ENCODE measurements at places on chromosomes 2 and 18.

DNA sequence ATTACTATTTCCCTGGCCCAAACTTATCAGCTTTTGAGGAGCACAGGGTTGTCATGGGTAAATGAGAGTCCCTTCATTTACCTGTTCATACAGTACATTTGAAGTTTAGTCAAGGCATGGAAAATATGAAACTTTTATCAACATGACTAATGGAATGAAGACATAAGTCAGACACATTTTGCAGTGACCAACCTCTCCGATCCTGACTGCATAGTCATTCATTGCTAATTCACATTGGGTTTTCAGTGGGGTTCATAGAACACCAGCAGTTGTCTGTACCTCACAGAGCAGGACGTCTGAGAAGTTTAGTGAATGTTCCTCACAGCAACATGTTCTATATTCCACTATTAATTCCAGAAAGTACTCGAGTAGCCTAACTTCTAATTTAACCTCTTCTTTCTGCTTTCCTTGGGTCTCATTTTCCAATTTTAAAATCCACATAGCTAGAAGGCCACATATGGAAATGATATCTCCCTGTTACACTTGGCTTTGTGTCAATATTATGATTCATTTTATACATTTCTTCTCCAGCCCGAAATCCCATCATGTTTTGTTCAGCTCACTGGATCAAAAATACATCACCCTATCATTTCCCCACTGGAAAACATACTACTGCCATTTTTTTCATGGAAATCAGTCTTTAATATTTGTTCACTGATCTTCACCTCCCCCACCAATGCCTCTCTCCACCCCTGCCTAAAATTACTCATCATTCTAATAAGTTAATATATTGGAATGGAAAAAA lies 65.9 kb downstream of the CDH20 start:
- DNase-seq = peak; percentile 78

DNA sequence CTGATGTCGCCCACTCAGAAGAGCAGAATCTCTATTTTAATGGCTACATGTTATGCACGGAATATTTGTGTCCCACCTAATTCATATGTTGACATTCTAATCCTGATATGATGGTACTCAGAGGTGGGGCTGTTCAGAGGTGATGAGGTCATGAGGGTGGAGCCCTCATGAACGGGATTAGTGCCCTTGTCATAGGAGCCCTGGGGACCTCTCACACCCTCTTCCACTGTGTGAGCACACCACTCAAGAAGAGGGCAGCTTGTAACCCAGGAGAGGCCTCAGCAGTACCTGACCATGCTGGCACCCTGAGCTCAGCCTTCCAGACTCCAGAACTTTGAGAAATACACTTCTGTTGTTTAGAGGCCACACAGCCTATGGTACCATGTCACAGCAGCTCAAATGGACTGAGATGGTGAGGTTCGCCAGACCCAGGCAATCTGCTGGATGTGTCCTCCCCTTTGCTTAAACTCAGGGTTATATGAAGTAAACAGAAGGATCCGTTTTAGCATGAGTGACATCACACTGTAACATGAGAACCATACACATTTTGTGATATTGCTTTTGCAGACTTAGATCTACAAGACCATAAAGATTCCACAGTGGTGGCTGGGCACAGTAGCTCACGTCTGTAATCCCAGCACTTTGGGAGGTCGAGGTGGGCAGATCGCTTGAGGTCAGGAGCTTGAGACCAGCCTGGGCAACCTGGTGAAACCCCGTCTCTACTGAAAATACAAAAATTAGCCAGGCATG lies 48.7 kb downstream of the ATOH8 start:
- peak; percentile 87 for DNase-seq

DNA sequence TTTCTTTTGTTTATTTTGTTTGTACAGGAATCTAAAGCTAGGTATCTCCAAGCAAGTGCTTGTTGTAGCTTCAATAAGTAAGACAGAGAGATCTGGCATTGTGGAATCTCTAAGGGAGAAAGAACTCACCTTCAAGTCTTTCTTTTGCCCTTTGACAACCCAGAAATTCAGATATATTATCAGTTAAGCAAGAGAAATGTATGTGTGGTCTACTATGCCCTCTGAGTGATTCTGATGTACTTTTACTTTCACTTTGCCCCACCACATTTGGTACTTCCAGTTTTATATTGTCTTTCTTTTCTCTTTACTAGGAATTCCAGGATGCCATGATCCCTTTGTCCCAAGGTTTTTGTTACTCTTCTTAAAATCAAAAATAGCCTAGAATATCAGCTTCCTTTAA lies 259.6 kb upstream of the PIK3C3 start:
- peak; percentile 18 for DNase-seq

DNA sequence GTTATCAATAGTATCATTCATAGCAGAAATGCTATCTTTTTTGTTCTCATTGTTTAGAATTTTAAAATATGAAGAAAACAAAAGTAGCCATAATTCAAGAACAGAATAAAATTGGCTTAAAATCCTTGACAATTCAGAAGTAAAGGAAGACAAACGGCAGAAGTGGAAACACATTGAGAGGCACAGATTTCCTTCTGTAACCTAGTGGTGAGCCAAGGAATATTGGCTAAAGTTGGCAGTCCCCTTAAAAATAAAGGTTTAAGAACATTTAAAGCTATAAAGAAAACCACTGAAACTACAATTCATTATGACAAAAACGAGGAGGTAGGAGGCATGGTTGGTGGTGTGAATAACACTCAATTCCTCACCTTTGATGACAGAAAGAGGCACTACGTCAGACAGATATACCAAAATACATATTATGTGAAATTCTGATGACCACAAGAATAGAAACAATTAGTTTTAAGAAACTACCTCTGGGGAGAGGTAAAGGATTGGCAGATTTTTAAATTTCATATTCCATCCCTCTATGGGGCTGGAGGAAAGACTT lies 42.3 kb downstream of the SFT2D3 start:
- DNase-seq = no peak

DNA sequence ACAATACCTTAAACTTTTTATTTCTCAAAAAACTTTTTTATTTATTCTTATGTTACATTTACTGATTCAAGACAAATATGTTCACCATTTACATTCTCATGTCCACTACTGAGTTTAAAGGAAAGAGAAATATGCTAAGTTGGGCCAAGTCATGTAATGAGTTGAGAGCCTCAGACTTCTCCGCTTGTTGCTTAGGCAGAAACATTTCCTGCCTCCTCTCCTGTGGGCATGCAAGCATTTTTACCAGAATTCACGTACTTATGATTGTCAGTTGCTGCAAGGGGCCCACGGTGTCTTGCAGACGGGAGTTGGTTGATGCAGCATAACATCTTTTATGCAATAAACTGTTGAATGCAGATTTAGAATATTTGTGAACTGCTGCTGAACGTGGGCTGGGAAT lies 51.8 kb downstream of the MYO1B start:
- peak; percentile 34 for DNase-seq

DNA sequence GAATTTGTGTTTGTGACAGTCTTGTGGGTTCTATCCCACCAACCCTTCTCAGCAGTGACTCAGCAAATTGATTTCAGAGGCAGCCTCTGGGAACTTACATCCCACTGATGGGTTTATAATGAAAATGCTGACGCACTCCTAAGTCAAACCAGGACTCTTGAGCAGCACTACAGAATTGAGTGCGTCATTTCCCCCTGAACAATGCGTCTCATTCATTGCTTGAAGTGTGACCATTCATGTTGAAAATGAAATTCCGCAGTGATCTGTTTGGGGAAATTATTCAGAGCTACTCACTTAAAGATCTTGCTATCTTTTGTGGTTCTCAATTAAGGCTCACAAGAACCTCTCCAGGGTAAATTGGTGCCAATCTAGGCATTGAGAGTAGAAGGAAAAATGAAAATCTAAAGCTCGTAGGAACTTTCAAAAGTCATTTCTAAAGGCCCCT lies 417.7 kb upstream of the SLC14A2 start:
- DNase-seq = peak; percentile 61

DNA sequence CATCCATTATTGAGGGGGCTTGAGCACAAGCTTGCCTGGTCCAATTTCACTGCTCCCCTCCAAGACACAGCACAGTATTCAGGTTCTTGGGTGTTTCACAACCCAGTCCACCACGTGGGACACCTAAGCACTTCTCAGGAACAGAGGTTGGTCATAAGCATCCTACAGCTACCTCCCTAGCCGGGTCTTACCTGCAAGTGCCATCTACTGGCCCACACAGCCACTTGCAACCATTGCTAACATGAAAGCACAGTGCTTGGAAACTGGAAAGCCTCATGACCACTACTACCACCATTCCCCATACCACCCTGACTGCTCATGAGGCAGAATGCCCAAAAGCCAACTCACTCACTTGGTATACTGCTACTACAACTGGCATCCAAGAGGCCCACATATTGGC lies 105.7 kb upstream of the RPRM start:
- no peak for DNase-seq

DNA sequence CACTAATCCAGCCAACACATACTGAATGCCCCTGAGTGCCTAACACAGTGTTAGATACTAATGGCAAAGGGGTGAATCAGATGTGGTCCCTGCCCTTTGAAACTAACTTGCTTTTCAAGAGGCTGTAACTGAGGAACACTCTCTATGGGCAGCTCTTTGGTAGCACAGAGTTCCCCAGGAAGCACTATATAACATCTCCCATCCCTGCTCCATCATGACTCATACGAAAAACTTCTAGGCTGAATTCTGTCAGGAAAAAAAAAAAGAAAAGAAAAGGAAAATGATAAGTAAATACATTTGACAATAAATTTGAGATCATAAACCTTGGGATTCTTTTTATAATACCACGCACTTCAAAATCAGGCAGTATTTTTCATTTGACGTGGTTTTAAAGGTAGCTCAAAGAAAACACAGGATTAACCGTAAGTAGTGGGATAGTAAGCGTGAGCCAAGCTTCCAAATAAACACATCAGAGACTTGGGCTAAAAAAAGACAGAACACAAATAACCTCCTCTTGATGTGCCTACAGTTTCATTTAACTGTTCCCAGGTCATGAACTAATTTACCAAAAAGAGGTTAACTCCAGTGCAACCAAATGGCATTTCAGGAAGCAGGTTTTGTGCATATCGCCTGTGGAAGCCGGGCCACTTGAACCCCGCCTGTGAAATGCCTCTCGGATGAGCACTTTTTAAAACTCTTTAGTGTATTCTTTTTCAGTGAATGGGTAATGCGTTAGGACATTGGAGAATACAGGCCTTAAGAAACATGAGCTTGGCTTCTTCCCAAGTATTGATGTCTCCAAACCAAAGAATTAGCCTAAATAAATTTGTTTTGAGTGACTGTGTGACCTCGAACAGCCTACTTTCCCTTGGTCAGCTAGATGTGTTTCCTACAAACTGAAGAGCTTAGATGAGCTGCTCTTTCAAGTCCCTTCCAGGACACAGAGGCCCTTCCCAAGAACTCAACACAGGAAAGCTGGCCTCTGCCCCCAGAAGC lies 42.0 kb downstream of the RDH14 start:
- peak; percentile 67 for DNase-seq

- DNase-seq = no peak
Observed at GRCh38 chr2:218047536-218048225, 21.4 kb upstream of the RUFY4 start.

DNA sequence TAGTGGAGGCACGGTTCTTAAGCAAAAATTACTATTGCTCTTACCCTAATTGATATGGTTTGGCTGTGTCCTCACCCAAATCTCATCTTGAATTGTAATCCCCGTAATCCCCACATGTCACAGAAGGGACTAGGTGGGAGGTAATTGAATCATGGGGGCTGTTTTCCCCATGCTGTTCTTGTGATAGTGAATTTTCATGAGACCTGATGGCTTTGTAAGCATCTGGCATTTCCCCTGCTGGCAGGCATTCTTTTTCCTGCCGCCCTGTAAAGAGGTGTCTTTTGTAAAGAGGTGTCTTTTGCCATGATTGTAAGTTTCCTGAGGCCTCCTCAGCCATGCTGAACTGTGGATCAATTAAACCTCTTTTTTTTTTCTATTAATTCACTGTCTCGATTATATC lies 1691.8 kb upstream of the SLC39A10 start:
- no peak for DNase-seq

DNA sequence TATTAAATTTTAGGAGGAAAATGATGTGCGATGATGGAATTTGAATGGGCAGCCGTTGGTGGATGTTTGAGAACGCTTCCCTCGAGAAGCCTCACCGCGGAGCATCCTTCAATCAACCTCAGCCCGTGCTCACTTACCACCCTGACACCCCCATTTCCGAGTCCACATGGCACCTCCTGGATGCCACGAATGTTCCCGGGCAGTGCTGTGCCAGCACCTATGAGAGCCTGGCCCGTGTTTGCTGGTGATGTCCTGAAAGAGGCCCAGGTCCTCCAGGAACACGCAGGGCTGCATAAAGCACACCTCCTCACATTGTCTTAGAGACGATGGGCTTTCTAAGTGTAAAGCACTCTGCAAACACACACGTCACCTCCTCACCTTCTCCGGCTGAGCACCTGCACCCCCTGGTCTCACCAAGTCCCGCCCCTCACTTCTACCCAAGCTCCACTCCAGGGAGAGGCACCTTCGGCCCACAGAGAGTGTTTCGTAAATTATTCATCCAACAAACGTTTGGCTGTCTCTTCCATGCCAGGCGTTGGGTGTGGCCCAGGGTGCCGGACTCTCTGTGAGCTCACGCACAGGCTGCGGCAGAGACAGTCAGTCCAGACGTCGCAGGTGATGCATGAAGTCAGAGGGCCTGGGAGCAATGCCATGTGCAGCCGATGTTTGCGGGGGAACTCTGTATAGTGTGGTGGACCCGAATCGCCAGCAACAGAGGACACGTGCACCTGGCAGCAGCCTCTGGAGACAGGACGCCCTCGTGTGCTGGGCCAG lies 150.0 kb downstream of the TPO start:
- DNase-seq = no peak

GRCh38 chr2:28622101-28622499 lies 126.2 kb downstream of the PLB1 start:
- peak; percentile 81 for DNase-seq

DNA sequence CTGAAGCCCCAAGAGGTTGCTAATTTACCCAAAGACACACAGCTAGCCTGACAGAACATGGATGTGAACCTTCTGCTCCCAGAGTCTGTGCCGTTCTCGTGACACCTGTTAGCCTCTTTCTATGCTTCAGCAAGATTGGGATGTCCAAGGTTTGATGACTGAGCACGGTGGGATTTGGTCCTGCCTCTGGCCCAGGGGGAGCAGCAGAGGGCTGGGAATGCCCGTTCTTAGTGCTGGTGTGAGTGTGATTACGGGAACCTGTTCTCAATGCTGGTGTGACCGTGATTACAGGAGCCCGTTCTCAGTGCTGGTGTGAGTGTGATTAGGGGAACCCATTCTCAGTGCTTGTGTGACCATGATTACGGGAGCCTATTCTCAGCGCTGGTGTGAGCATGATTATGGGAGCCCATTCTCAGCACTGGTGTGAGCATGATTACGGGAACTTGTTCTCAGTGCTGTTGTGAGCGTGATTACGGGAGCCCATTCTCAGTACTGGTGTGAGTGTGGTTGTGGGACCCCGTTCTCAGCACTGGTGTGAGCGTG lies 67.3 kb upstream of the SNTG2 start:
- no peak for DNase-seq

- peak; percentile 34 for DNase-seq
Observed at GRCh38 chr18:70280007-70280925, 8.6 kb upstream of the SOCS6 start.

All from iris pigment epithelial cell (primary cell).